Fibroblast of villous mesenchyme (primary cell): ENCODE measurements at places on chromosomes 5 and 9. TPM values are rescaled to one million over a fixed set of nuclear protein-coding genes. Genes with fewer than 3 reads are reported as not detected.

DNA sequence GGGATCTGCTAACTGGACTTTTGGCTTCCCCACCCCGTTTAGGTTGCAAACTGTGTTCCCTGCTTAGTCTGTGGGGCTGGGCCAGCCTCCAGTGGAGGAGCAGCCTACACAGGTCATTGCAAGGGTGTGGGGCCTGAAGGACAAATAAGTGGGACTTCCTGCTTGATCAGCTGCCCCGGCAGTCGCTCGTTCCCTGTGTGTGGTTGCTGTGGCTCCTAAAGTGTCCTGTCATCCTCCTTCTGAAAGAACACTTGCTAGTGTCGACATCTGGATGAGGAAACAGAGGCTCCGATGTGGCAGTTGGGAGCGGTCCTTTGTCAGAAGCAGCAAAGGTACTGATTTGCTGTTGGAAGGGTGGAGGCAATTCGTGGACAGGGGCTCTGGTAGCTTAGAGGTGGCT lies 88.9 kb upstream of the TBCA start:
- no peak for DNase-seq

DNA sequence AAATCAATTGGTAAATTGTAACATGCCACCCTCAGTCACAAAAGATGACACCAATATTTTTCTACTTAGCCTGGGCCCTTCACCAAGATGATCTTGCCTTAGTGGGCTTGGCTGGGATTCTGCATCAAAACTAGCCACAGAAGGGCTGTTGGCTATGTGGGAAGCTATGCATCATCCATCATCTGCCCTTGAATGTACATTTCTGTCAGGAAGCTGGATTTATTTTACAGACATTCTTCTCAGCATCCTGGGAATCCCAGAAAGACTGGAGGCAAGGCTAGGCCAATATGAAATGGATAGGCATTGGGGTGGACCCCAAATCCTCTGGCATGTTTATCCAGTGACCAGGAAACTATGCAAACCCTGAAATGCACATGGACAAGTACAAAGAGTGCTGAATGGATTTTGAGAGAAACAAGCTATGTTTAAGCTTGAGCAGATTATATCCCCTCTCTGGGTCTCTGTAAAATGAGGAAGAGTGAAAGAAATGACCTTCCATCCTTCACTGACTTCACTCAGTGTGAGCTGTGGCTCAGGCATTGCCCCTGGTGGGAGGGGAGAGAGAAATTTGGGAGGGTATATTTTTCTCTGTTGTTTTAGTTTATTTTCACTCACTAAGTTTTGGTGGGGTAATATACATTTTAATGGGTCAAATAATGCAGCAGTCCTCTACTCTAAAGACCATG lies 283.6 kb downstream of the EBF1 start:
- DNase-seq, result no peak

GRCh38 chr5:74356009-74356695 lies 284.4 kb downstream of the ENC1 start:
- no peak for DNase-seq

DNA sequence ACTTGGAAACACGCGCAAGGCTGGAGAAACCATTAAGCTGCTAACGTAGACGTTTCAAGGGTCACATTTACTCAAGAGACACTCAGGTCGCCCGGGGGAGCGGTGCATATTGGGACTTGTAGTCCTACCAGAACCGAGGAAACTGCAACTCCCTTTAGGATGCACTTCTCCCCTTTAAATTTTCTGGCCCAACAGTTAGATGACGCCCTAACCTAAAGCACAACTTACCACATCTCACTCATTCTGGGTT lies 384 bp upstream of the DMXL1 start:
- DNase-seq, result no peak

GRCh38 chr9:31799953-31800609 lies 584.4 kb upstream of the ACO1 start:
- peak; percentile 47 for DNase-seq

DNA sequence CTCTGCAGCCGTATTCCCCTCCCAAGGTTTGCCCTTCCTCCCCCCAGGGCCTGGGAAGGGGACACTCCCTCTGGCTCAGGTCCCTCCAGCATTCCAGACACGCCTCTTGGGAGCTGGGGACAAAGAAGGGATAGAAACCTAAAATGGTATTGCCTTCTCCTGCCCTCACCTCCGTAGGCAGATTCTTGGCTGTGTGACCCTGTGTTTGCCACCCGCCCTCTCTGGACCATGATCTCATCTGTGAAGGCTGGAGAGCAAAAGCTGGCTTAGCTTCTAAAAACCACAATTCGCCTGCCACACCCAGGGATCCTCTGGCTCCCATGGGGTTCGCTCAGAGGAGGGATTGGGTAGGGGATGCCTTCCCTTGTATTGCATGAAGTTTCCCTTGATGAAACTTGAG lies 7.7 kb downstream of the AQP3 start:
- no peak for DNase-seq

GRCh38 chr9:129958796-129959195 lies 84.2 kb downstream of the FNBP1 start:
- no peak for DNase-seq

DNA sequence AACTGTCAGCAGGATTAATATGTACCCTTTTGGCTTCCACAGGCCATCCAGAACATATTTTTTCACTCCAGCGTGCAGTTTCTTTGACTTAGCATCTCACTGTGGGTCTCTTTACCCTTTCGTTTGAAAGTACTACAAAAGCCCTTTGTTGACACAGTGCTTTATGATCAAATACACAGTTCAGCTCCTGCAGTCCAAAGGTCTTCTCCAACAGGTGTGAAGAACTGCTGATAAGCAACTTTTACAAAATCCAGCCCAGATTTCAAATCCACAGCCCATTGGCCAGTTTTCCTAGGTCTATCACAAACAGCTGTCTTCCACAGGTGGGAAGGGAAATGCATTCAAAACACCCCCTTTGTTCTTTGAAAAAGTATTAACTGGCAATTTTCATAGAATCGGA lies 54.8 kb downstream of the MYO10 start:
- no peak for DNase-seq

Gene MEGF10
- 0.97 and 1.3 TPM in 2 replicates for total RNA-seq

Gene AGXT2
- total RNA-seq, result under 0.01 TPM in 1 of 2 replicates, not detected in the other

DNA sequence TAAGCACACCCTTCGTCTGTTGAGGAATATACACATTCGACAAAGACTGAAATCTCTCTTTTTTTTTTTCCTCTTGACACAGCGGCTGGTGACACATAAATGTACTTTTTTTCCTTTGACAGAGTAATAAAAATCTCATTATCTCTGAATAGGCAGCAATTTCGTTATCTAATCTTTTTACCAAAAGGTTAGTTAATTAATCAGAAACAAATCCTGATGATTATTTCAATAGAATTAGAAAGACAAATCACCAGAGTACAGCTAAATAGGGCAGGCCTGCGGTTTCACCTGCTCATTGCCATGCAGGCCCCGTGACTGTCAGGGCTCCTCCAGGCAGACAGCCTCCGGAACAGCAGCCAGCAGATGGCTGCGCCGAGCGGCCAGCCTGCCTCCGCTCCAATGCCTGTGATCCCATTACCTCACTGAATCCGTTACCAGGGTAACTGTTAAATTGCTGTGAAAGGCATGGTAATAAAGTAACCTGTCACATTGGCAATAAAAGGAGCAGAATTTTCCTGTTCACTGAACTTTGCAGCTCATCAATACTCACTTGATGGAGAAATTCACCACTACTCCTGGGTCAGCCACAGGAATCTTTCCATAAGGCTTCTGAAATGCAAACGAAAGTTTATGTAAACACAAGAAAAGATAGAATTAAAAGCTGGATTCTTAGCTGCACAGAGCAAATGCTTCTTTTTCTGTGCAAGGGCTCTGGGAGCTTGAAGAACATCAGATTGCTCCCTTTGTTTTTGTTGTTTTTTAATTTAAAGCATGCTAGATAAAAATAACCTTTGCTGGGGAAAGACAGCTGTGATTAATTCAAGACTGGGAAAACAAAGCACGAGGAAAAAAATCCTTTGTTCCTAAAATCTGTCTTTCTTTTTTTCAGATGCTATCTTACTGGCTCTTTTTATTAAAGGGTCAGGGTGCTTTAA lies 666.4 kb upstream of the ZNF608 start:
- DNase-seq, result peak; percentile 93

GRCh38 chr9:110152704-110153374 lies 55.1 kb downstream of the C9orf152 start:
- DNase-seq, result peak; percentile 73

DNA sequence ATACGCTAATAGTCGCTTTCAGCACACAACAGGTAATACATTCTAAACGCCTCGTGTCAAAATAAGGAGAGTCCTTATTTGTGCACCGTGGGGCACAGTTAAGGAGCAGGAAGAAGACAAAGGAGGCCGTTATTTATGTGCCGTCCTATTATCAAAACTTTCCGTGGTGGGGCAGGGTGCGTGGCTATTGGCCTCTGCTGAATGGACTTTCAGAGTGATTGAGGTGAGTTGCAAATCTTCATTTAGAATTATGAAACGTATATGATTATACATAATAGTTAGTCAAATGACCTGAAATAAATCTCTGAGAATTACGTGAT lies 833 bp downstream of the C5orf24 start:
- peak; percentile 39 for DNase-seq

Gene MCC
- 25.4 and 37.6 TPM in 2 replicates for total RNA-seq

DNA sequence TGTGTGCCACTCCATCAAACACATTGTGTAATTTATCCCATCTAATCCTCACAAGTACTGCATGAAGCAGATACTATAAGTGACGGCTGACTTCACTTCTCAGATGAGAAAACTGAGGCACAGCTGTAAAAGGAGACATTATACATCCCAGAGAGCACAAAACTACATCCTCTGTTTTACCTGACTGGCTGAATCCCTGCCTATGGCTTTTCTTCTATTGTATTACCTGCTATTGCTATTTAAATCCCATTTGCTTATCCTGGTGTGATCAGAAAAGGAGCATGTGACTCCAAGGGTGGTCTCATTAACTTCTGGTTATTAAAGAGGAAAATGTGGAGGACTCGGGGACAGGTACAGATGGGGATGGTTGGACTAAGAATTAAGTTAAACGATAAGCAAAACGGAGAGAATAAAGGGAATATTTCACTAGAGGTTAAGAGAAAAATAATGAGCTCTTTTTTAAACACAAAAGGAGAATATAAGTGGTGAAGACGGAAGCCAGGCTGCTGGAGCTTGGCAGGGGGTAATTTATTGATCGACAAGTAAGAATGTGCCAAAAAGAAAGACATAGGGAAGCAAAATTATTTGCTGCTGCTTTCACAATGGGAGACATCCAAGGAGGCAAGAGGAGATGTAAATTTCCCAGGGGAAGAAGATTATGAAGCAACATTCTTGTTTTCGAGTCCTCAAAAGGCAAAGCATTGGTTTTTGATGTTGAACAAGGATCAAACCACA lies 155.7 kb upstream of the GPR151 start:
- DNase-seq, result no peak

DNA sequence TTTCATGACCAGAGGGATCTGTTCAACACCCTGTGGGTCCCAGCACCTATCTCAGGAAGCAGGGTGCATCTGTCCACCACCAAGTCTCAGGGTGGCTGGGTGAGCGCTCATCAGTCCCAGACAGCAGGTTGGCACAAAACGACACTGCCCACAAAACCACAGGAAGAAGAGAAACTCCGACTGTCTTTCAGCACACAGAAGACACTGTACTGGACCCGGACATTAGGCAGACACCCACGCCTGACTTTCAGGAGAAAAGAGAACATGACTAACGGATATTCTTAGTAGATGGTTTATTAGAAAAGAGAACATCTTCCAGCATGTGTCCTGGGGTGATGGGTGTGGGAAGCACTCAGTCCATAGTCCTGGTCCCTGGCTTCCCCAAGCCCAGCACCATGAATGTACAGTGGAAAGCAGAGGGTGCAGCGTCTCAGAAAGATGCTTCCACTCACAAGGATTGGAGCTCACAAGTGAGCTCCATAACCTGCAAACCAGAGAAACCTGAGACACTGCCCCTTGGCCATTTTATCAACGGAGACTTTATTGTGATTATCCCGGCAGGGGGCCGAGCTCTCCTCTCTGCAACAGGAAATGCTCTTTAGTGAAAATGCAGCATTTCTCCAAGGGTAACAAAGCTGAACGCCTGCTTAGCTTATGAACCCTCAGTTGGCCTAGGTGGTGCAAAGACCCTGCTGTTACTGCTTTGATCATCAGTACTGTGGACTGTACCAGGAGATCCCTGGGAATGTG lies 35.8 kb upstream of the LCP2 start:
- no peak for DNase-seq

Gene SPINK4
- total RNA-seq, result not detected in 2 replicates

Gene TSLP
- total RNA-seq, result 0.32 and 0.43 TPM in 2 replicates

DNA sequence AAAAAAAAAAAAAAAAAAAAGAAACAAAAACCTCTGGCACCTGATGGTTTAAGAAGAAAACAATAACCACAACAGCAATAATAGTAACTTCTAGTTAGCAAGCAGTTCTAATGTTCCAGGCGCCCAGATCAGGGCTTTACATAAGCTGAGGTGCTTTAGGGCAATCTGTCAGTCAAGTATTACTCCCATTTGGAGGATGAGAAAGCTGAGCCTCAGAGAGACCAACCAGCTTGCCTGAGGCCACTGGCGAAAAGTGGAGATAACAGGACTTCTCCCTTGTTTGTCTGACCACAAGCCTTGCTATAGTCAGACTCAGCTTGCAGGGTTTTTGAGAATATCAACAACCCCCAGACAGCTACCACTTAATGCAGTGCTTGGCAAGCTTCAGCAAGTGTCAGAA lies 83.5 kb upstream of the BOD1 start:
- DNase-seq, result no peak

DNA sequence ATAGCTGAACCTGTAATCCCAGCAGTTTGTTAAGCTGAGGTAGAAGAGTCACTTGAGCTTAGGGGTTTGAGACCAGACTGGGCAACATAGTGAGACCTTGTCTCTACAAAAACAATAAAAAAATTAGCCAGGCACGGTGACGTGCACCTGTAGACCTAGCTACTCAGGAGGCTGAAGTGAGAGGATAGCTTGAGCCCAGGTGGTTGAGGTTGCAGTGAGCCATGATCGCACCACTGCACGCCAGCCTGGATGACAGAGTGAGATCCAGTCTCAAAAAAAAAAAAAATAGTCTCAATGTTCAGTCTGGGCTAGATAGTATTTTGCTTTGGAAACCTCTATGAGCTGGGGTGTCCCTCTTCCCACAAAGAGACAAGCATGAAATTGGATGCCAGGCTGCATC lies 51.9 kb upstream of the IQGAP2 start:
- DNase-seq, result no peak

Gene PTGDS
- 10.8 and 21.9 TPM in 2 replicates for total RNA-seq

Gene PTGES2
- 43.6 and 58.6 TPM in 2 replicates for total RNA-seq

Gene NTRK2
- total RNA-seq, result not detected in 2 replicates

Gene COMMD10
- total RNA-seq, result 26.4 and 38.9 TPM in 2 replicates

Gene TAS2R1
- total RNA-seq, result 0.32 and 0.43 TPM in 2 replicates
